ENCODE measurements at places on chromosomes 3 and 15.

DNA sequence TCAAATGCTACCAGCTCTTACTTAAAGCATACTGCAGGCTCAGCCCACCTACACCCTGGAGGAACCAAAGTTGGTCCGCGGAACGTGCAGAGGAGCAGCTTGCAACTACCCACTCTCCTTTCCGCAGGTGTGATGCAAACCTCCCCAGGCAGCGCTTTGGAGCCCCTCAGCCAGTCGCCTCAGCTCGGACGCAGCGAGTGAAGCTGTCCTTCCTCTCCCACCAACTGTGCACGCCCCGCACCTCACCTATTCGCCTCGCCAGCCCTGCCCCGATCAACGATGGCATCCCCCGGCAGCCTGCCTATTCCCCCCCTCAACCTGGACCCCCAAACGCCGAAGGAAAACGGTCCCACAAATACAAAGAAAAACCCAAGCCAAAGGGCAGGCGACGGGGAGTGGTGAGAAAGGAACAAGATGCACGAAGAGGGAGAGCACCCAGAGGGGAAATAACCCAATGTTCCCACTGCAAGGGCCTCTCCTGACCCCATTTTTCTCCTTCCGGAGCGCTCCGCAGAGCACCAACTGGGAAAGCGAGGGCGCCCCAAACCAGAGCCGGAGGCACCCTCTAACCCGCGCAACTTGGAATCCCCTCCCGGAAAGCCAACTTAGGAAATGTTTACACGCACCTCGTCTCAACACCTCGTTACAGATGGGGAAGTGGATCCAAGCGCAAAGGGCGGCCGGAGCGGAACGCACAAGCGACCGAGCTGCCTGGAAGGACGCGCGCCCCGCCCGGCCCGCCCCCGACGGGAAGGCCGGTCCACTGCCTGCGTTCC is 665 bp downstream of the GLB1 start:
- no peak for DNase-seq

- DNase-seq: peak; percentile 30
Observed at GRCh38 chr3:12994607-12995388, 78.4 kb downstream of the IQSEC1 start.

GRCh38 chr15:57873564-57874209 is 167.2 kb downstream of the POLR2M start:
- DNase-seq: peak; percentile 77

DNA sequence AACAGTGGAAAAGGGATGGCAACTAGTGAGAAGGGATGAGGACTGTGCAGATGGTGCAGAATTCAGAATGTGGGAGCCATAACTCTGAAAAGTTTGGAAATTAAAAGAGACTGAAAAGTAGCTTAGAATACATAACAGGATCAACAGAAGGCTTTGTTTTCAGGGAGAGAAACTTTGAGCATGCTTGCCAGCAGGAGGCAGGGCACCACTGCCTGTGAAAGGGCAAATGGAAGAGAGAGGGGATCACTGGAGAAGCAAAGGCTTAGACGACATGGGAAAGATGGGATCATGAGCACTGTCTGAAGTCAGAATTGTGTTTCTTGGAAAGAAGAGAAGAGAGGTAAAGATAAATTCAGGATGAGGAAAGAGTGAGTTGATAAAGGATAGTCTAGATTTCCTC is 99.6 kb downstream of the ABI3BP start:
- no peak for DNase-seq

DNA sequence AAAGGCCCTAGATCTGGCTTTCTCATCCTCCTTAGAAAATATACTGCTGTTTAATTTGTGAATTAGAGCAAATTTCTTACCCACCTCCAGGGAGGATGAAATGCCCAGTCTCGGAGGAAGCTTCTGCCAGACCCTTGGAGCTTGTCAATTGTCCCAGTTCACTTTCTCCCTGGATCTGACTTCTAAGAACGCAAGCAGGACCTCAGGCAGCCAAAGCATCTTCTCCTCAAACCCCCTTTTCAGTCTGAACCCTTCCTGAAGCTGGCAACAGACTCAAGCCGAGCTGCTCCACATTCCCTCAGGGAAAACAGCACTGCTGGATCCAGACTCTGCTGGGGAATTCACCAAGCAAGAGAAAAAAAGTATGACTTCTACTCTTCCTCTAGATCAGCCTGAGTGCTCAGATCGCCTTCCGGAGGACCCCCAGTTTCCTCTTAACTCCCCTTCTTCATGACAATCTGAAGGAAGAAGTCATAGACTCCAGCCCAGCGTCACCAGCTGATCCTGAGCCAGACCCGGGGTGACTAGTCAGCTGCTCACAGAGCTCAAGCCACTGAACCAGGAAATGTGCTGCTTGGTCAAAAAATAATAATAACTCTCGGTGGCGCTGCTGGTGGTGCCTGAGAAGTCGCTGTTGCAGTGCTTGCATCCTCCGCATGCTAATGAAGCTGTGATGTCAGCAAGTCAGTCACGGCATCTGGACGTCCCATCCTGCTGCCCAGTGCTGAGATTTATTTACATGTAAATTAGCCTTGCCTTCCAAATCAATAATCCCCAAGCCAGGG is at the start of gene PRICKLE2:
TSS of gene PRICKLE2 (minus strand) at position 641 of the 785 bp plus-strand sequence. CDS start 26,539 bp downstream, outside the sequence.
- DNase-seq: no peak

- peak; percentile 74 for DNase-seq
Observed at GRCh38 chr3:52240059-52240885, 1.3 kb upstream of the TWF2 start.

GRCh38 chr15:57554812-57555179 is 36.9 kb upstream of the MYZAP start:
- DNase-seq: no peak

- no peak for DNase-seq
Observed at GRCh38 chr15:36256404-36256807, 323.0 kb upstream of the CDIN1 start.

DNA sequence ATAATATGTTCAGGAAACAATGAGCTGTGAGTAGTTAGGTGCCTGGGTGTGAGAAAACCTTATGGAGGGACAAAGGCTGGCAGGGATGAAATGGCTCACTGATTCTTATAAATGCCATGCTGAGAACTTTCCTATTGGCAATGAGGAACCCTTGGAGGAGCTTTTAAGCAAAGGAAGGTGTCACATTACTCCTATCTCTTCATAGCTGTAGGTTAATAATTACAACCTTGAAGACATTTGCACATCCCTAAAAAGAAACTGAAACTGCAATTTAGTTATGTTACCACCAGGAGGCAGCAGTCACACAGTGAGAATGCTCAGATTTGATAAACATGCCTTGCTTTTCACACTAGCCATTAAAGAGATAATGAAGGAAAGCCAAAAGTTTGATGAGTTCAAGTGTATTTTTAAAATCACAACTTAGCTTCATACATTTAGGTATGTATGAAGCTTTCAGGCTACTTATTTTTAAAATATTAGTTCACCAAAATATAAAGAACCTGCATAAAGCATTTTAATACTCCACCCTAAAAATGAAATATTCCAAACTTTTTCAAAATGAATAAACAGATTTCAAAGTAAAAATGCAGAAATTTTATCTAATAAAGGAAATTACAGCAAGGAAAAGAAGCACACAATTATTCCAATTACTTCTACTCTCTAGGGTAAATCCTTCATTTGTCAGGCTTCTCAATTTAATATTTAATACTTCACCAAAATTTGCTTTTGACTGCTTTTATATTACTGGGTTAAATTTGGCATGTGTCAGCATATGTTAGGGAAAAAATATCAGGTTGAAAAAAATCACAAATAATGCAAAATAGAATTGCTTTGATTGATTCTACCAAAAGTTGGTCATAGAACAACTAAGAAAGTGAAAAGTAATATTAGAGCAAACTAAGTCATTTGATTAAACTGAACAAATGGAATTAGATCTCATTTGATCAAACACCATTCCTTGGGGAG is 136.9 kb upstream of the SLC2A2 start:
- no peak for DNase-seq

All from fibroblast of skin of left quadriceps (primary cell).